CD4-positive, alpha-beta T cell (primary cell): ENCODE measurements at places on chromosomes 7 and 10.

DNA sequence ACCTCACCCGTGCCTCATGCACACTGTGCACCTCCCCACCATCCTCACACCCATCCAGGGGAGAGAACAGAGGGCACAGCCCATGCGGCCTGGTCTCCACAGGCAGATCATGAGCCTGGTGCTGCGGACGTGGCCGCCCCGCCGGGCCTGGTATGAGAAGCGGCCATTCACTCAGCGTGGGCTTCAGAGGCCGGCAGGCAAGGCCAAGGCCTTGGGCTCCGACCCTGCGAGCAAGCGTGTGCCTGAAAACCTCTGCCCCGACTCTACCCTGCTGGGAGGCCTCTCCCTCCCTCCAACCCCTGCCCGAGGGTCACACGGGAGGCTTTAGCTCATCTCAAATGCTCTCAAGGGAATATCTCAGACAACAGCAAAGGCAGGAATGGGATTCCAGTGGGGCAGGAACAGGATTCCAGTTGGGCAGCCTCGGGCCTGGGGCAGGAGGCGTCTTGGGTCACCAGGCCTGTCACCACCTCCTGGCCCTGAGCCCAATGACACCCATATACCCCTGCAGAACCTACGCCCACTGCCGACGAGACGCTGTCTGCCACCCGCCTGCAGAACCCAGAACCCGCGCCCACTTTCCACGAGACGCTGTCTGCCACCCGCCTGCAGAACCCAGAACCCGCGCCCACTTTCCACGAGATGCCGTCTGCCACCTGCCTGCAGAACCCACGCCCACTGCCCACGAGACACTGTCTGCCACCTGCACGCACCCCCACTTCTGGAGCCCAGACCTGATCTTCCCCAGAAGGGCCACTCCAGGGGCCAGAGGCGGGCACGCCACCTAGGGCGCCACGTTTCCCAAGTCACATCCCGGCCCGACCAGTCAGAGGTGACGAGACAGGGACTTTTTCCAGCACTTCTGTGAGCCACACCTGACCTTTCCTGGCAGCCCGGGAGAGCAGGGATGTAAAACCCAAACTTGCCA lies 38.9 kb downstream of the ADAP1 start:
- no peak for DNase-seq

DNA sequence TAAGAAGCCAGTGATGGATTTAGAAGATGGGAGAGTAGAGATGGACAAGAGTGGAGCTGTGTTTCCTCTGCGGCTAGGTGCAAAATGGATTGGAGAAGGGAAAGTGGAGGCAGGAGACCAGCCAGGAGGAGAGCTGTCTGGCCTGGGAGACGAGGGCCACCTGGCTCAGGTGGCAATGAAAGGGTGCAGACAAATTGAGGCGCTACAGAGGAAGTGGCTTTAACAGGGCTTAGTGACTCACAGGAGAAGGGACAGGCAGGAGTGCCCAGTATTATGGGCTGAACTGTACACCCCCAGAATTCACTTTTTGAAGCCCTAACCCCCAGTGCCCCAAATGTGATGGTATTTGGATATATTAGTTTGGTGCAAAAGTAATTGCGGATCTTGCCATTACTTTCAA lies 65.6 kb upstream of the DUSP5 start:
- DNase-seq: no peak

DNA sequence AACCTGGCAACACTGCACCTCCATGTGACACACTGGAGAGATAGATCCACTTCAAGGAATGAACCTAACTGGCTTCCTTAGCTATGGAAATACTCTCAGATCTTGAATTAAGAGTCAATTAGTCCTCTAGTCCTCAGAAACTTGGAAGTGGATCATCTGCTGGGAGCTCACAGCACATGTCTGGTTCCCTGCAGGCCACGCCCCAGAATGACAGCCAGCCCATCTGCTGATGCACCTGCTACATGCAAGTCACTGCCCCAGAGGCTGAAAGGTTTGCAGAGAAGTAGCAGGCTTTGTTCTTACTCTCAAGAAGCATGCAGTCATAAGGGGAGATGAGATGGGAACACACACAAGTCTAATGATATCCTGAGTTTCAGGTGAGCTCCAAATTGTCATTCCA lies 275.9 kb downstream of the SKAP2 start:
- no peak for DNase-seq

DNA sequence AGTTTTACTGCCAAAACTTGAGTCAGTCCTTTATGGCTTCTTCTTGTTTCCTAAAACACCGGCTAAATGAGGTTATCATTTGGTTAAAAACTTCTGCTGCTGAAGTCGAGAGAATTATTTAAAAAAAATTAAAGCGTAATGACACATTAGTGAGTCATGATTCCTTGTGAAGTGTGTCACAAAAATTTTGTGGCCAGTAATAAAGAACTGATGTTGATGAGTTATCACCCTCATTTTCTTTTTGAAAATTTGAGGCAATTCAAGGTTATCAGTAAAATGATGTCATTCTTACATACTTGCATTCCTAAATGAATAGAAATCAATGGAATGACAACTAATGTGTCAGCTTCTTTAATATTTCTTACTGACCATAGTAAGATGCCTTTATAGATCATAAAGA lies 427.4 kb downstream of the SORCS3 start:
- DNase-seq: no peak

GRCh38 chr7:96300502-96300901 lies 21.4 kb downstream of the SLC25A13 start:
- DNase-seq: no peak

DNA sequence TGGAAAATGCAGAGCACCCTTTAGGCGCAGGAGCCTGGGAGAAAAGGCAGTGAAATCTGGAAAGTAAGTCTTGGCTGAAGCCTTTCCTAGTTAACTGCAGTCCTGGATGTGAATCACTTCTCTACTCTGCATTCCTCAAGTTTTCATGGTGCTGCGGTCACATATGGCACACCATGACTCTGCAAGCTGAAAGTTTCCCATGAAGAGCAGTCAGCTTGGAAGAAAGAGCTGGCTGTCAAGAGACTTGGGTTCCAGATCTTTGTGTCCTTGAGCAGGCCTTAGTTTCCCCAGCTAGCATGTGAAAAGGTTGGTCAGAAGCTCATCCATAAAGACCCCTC lies 548.3 kb downstream of the SORCS3 start:
- DNase-seq: no peak

GRCh38 chr7:2607122-2607922 lies 24.5 kb upstream of the TTYH3 start:
- no peak for DNase-seq
